Fibroblast of the aortic adventitia (primary cell): ENCODE measurements at places on chromosomes 12 and 14.
A peak's percentile ranks its signal among the peaks of the same experiment; 100 is the strongest.

GRCh38 chr14:39576736-39577135 is 144.5 kb upstream of the FBXO33 start:
- DNase-seq, result no peak

GRCh38 chr12:94987076-94987669 is 16.3 kb downstream of the NDUFA12 start:
- no peak for DNase-seq

- peak; percentile 93 for DNase-seq
Measured at GRCh38 chr12:93913845-93914244, 234.5 kb upstream of the PLXNC1 start.

- peak; percentile 83 for DNase-seq
Measured at GRCh38 chr12:79634957-79635471, 55.8 kb downstream of the PAWR start.

DNA sequence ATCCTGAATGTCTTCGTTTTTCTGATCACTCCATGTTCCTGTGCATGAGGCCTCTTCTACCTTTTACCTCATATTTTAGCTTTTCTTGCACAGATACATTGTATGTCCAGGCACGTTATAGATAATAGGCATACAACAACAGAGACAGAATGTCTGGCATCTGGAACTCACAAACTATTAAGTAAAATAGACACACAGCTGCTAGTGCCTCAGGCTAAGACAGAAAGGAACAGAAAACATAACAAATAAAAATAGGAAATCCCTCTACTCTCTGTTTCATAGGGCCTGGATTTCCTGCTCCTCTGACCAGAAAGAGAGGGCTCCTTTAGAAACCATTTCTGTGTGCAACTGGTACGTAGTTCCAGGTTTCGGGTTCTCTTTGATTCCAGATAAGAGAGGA is 48.6 kb downstream of the ATXN7L3B start:
- no peak for DNase-seq

DNA sequence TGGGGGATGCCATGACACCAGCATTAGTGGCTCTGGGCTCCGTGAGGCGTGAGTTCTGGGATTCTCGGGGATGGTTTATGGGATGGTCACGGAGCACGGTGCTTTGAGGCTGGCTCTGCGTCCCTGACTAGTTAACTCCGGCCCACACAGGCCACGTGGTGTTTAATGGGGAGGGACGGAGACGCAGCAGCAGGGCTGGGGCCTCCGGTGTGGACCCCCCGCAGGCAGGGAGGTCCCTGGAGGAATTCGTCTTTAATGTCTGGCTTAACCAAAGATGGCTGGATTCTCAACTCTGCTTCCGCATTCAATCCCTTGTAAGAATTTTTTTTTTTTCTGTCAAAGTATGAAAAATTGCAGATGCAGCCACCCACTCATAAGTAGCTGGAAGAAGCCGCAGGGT is 86.4 kb upstream of the RFLNA start:
- no peak for DNase-seq

- DNase-seq, result peak; percentile 3
Measured at GRCh38 chr12:73892201-73892600, 645.4 kb upstream of the ATXN7L3B start.

- DNase-seq, result peak; percentile 25
Measured at GRCh38 chr14:22613106-22613695, 15.1 kb downstream of the ABHD4 start.

DNA sequence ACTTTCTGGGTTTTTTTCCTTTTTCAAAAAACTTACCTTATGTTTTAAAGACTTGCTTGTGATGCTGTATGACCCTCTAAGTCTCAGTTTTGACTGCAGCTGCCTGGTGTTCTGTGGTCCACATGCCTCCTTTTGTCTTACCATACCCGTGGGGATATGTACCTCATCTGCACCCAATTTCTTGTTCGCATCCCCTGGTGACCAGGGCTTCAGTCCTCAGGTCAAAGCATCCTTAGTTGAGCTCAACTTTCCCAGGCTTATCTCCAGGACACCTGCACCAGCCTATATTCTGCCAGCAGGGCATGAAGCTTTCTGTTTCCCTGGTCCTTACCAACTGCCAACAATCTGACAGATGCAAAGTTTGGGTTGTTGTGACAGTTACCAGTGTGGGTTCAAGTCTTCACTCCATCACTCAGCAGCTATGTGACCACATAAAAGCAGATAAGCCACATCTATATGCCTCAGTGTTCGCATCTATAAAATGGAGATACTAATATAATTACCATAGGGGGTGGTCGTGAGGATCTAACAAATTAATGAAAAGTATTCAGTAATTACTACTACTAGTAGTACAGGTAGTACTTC is 94.0 kb downstream of the NTF3 start:
- DNase-seq, result no peak

- DNase-seq, result no peak
Measured at GRCh38 chr12:124661341-124661740, 93.9 kb upstream of the NCOR2 start.

DNA sequence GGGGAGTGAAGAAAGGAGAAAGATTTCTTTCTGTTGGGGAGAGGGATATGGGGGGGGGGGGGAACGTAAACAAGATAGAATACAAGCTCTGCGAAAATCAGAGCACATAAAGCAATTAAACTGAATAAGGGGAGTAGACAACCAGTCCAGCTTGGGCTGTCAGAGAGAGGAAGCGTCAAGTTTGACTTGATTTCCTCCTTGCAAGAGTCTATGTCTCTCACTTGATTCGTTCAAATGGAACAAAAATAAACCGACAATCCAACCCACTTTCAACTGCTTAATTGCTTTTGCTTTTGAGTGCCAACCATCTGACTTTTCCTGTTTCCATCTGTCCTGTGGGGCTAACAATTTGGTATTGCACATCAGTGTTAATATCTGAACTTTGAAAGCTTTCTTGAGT is 942 bp downstream of the SYT1 start:
- DNase-seq, result peak; percentile 25

DNA sequence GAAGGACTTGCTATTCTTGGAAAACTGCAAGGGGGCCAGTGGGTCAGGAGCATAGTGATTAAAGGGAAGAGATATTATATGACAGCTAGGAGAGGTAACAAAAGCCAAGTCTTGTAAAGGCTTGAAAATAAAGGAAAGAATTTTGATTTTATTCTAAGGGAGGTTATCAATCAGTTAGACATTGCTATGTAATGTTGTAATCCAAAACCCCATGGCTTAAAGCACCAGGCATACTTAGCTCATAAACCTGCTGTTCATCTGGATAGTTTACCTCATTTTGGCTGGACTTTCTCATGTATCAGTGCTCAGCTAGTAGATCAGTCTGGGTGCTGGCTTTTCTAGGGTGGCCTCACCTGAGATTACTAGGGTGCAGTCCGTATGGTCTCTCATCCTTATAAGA is 680.9 kb upstream of the LMO3 start:
- DNase-seq, result no peak

DNA sequence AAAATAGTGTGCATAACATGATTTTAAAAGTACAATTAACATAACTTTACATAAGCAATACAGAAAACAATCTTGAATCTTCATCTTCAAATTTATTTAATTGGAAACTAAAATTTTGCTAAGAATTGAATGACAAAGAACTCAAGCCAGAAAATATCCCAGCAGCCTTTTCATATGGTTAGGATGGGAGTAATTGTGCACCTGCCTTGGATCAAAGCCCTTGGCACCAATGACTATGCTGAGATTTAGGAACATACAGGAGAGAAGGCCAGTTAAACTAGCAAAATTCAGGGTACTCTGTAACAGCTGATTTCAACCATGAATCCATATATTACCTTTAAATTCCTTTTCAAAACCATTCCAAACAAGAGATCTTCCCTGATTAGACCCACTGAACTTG is 5.8 kb downstream of the KERA start:
- no peak for DNase-seq

- DNase-seq, result no peak
Measured at GRCh38 chr12:109772622-109773321, 59.1 kb downstream of the FAM222A start.

DNA sequence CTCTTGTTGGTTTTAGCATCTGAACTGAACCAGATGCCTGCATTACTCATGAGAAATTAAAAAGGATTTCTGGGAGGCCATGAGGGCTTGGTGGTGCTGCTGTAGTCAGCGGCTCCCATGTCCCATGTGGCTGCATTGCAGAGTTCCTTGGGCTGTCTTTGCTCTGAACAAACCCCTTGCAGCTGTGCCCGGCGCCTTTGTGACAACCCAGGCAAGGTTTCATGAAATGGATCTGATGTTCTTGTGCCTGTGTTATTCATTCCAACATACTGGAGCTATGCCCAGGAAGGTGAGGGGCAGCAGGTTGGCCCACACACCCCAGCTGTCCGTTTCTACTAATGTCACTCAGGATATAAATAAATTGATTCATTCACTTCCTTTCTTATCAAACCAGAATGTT is 40.8 kb downstream of the TGFB3 start:
- no peak for DNase-seq

GRCh38 chr12:6205144-6205539 is 4.9 kb downstream of the CD9 start:
- DNase-seq, result peak; percentile 51

GRCh38 chr12:94415066-94415465 is 44.6 kb downstream of the CEP83 start:
- DNase-seq, result no peak

GRCh38 chr12:40662366-40662765 is 29.9 kb upstream of the CNTN1 start:
- DNase-seq, result no peak

- DNase-seq, result no peak
Measured at GRCh38 chr14:69284170-69284569, 24.2 kb downstream of the GALNT16 start.
